Myometrial cell (primary cell): ENCODE measurements at places on chromosomes 2 and 18. TPM values are rescaled to one million over a fixed set of nuclear protein-coding genes. Genes with fewer than 3 reads are reported as not detected.

KCNJ3 gene
- 0.29 and 0.35 TPM in 2 replicates for total RNA-seq

MC4R gene
- not detected in 2 replicates for total RNA-seq

SULT1C2 gene
- total RNA-seq: not detected in 2 replicates

CAPN14 gene
- total RNA-seq: under 0.01 TPM in 2 replicates

CKAP2L gene
- total RNA-seq: 4.0 and 7.6 TPM in 2 replicates

KIF5C gene
- 0.18 and 0.29 TPM in 2 replicates for total RNA-seq

LNPK gene
- 26.2 and 31.5 TPM in 2 replicates for total RNA-seq

CIDEA gene
- total RNA-seq: not detected in 2 replicates

SRD5A2 gene
- not detected in 2 replicates for total RNA-seq

REEP1 gene
- not detected in 2 replicates for total RNA-seq

LINC00305 gene
- not detected in 2 replicates for total RNA-seq

INHA gene
- not detected in 2 replicates for total RNA-seq

DSEL gene
- 15.9 and 16.7 TPM in 2 replicates for total RNA-seq

NYAP2 gene
- not detected in 2 replicates for total RNA-seq

TEX51 gene
- total RNA-seq: not detected in 2 replicates

CCDC121 gene
- 1.2 and 2.7 TPM in 2 replicates for total RNA-seq

TEX44 gene
- total RNA-seq: not detected in 2 replicates

ARHGAP15 gene
- not detected in 2 replicates for total RNA-seq

RESP18 gene
- total RNA-seq: not detected in 2 replicates

CD8B2 gene
- not detected in 2 replicates for total RNA-seq

ATP5MC3 gene
- 227 and 299 TPM in 2 replicates for total RNA-seq

ALPP gene
- not detected in 2 replicates for total RNA-seq

LRATD1 gene
- total RNA-seq: 1.4 and 3.5 TPM in 2 replicates

FNDC4 gene
- 28.5 and 31.9 TPM in 2 replicates for total RNA-seq

DSG1 gene
- not detected in 2 replicates for total RNA-seq

RAB17 gene
- not detected in 2 replicates for total RNA-seq

IL18R1 gene
- total RNA-seq: 0.53 and 0.58 TPM in 2 replicates

LRRC30 gene
- total RNA-seq: not detected in 2 replicates

FKBP1B gene
- total RNA-seq: 8.4 and 11.5 TPM in 2 replicates

CCDC178 gene
- total RNA-seq: 0.89 and 2.0 TPM in 2 replicates

UGT1A3 gene
- total RNA-seq: not detected in 2 replicates

MYO3B gene
- not detected in 2 replicates for total RNA-seq

DUSP2 gene
- 2.6 and 3.5 TPM in 2 replicates for total RNA-seq

OTX1 gene
- not detected in 2 replicates for total RNA-seq

CARF gene
- total RNA-seq: 1.2 and 3.7 TPM in 2 replicates

GPR155 gene
- 1.4 and 9.2 TPM in 2 replicates for total RNA-seq

TRIM43 gene
- total RNA-seq: not detected in 2 replicates

CXCR4 gene
- total RNA-seq: not detected in 2 replicates

ACVR1C gene
- not detected in 2 replicates for total RNA-seq

EIPR1 gene
- 66.3 and 86.2 TPM in 2 replicates for total RNA-seq

ALK gene
- not detected in 2 replicates for total RNA-seq

CASP10 gene
- total RNA-seq: 2.9 and 4.1 TPM in 2 replicates

CROCC2 gene
- 0.35 TPM in 1 of 2 replicates, not detected in the other for total RNA-seq
